ENCODE measurements at places on chromosomes 2 and 18. TPM values are rescaled to one million over a fixed set of nuclear protein-coding genes. Genes with fewer than 3 reads are reported as not detected.

PLGLB1 gene
- polyA plus RNA-seq: 8.4 TPM

PAX3 gene
- not detected for polyA plus RNA-seq

GRCh38 chr2:241798631-241799521 lies 10.1 kb upstream of the NEU4 start:
- DNase-seq: no peak

PRADC1 gene
- polyA plus RNA-seq: 14.6 TPM

DNA sequence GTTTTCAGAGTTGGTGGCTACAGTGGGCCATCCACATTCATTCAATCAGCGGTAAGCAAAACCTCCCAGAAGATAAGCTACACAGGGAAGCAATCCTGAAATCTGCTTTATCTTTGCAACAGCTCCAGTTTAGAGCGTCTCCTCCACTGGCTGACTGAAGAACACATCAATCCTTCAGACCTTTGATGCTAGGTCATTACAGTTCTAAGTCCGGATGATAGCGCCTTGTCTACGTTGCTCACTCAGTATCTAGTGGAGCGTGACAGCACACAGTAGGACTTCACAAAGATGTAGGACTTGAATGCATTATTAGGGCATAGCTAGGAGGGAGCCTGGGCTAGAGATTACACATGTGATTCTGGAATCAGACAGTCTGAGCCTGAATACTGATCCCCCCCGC lies 5.0 kb downstream of the COLEC12 start:
- no peak for DNase-seq

RPS27A gene
- polyA plus RNA-seq: 2,210 TPM

- peak; percentile 31 for DNase-seq
These were observed 633 bp downstream of the MALT1 start for GRCh38 chr18:58671632-58672564.

- no peak for DNase-seq
These were observed 39.3 kb downstream of the AP1S3 start for GRCh38 chr2:223797811-223798721.

CD8B gene
- polyA plus RNA-seq: 0.61 TPM

DNA sequence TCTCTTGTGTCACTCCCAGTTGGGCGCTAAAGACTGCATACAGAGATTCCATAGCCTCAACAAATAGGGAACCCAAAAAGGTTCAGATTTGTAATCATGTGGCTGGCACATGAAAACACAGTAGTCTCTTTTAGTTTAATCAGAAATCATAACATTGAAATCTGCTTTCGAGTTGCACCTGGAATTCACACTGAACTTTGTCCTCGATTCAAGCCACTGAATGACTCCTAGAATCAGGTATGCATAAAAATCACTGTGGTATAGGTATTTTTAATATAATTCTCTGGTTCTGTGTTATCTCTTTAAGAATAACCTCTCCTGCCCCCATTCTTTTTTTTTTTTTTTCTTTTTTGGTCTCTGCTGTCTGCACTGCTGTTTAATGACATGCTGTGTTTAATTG lies 150.2 kb downstream of the KCNH7 start:
- DNase-seq: no peak

Measured in right renal cortex interstitium (tissue), 3 donors.